ENCODE measurements at places on chromosomes 4 and X.

GRCh38 chrX:119398587-119398973 lies 556 bp upstream of the SLC25A43 start:
- no peak for DNase-seq

DNA sequence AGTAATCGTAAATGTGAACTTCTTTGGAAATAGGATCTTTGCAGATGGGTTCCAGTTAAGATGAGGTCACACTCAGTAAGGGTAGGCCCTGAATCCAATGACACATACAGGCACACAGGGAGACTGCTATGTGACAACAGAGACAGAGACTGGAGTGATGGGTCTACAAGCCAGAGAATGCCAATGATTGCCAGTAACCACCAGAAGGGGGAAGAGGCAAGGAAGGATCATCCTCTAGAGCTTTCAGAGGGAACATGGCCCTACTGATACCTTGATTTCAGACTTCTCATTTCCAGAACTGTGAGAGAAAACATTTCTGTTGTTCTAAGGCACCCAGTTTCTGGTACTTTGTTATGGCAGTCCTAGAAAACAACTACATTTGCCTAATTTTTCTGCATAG lies 73.1 kb upstream of the CCDC160 start:
- no peak for DNase-seq

DNA sequence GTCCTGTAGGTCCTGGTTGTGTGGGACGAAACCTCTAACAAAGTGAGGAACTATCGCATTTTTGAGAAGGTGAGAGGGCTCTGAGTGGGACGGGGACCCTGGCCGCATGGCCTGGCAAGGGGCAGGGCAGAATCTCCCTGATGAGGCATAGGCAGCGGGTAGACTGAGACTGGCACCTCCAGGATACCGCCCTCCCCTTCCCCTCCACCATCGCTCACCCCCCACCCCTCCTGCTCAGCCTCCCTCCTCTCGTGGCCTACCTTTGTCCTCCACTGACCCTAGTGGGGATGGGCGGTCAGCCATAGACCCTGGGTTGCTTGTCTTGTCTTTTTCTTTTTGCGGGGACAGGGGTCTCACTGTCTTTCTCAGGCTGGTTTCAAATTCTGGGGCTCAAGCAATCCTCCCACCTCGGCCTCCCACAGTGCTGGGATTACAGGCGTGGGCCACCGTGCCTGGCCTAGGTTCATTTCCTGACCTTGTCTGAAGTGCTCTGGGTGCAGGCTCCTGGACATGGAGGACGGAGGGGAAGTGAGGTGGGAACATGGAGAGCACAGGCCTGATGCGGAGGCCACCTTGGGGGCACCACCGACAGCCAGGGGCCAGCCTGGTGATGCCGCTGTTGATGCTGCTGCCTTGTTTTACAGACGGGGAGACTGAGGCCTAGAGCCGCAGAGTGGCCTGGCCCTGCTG lies 10.5 kb upstream of the ADD1 start:
- no peak for DNase-seq

- DNase-seq, result no peak
Measured at GRCh38 chr4:52925531-52925968, 63.4 kb downstream of the RASL11B start.

DNA sequence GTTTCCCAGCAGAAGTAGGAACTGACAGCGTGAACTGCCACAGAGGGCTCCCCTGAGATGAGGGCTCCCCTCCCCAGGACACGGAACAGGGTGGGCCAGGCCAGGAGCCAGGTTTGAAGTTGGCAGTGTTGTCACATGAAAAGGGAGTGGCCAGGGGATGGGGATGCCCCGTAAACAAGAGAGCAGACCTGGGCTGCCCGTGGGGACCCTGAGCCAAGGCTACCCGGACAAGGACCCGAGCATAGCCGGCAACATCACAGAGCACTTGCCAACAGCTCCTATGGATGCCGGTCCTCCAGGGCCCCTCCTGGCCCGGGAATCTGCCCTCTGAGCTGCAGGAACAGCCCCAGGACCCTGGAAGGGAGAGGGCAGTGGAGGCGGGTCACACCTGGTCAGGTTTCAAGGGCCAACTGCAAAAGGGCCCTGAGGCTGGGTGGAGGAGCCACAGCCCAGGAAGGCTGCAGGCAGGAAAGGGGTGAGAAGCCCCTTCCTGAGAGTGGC lies 102.1 kb downstream of the CPZ start:
- no peak for DNase-seq

- no peak for DNase-seq
Measured at GRCh38 chrX:136954930-136955329, 74.4 kb upstream of the RBMX start.

DNA sequence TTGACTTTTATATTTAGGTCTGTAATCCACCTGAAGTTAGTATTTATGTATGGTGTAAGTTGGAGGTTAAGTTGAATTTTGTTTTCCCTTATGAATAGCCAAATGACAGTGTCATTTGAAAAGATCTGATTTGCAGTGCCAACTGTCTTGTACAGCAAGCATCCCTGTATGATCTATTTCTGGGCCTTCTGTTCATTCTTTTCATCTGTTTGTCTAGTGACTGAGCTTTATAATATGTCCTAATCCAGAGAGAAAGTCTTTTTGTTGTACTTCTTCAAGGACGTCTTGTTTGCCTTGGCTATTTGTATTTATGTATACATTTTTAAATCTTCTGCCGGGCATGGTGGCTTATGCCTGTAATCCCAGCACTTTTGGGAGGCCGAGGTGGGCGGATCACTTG lies 39.6 kb downstream of the CDKL5 start:
- DNase-seq, result no peak

DNA sequence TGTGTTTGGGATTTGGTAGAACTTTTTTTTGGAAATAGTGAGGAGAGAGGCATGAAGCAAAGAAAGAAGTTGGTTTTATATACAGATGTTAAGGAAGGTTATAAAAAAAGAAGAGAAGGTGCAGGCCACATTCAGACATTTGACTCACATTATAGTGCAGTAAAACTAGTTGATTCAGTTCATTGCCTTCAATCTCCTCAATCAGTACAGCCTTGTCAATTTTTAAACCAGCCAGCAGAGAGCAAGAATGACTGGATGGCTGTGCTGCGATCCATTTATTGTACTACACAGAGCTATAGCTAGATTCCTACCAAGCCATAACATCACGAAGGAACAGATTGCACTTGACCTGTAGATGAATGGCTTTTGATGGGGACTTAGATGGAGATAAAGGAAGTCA lies 79.7 kb upstream of the LSM6 start:
- DNase-seq, result no peak

- DNase-seq, result no peak
Measured at GRCh38 chr4:56288663-56289062, 98.6 kb downstream of the AASDH start.

DNA sequence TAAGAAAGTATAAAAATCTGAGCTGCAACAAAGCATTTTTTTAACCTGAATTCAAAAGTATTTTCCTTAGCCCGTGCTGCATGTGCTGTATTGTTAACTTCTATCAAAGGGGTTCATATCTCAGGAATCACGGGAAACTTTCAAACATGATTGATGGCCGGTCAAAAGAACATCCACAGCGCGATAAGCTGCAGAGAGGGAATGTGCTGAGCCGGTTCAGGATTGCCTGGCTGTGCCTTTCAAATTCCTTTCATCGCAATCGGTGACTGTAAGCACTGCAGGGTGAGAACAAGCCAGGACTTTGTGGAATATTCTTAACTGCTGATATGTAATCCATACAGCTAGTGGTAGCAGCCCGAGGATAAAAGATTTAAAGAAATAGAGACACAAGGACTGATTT lies 210.9 kb upstream of the NOCT start:
- DNase-seq, result no peak

DNA sequence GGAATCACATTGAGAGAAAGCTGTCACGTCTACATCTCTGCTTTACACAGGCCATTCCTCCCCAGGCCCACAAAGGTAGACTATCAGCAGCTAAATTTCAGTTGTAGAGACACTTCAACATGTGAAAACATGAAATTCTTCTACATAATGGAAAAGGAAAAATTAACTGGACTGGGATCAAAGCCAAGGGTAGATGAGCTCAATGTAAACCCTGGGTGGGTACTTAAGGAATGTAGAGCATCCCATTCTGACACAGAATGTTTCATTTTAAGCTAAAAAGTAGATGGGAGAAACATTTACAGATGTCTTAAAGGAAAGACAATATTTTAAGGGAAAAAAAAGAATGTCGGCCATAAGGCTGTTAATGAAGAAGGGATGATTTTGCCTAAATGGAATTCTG lies 51.3 kb upstream of the NPNT start:
- DNase-seq, result no peak

GRCh38 chrX:37786624-37787422 lies 7.0 kb downstream of the CYBB start:
- DNase-seq, result peak; percentile 1

- no peak for DNase-seq
Measured at GRCh38 chrX:149060921-149061320, 444.2 kb downstream of the IDS start.

DNA sequence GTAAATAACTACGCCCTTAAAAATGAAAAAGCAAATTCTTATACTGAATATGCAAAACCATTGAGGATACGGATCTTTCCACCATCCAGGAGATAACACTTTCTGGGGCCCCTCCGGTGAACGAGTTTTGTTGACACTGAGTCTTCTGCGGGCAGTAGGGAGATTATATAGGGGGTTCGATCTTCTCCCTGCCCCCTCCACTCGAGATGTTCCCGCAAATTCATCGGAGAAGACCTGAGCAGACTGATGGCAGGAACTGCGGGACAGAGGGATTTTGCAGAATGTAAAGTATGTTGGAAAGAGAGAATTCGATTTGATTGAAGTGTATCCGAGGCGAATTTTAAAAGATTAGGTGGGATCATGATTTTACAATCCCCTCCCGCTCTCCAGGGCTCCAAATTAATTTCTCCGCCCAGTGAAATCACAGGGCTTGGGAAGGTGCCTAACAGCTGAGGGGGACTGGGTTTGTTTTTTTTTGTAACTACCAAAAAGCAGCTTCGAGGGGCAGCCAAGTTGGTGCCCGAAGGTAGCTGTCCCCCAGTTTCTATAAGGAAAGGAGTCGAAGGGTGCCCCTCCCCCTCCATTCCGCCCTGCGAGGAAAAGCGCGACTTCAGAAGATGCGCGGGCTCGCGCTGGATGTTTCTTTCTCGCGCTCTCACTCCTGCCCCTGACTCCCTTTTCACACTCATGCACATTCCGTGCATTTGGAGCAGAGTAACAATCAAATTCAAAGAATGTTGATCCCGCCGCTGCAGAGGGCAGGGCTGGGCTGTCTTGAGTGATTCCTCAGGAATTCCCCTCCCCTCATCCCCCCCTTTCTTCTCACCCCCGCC lies 1.2 kb downstream of the TMEM255A start:
- DNase-seq, result no peak

GRCh38 chr4:122602277-122603142 lies 18.4 kb downstream of the IL21 start:
- DNase-seq, result no peak

- DNase-seq, result no peak
Measured at GRCh38 chrX:68632491-68632890, 15.0 kb upstream of the STARD8 start.

GRCh38 chr4:185088899-185089298 lies 54.2 kb upstream of the SLC25A4 start:
- DNase-seq, result no peak

DNA sequence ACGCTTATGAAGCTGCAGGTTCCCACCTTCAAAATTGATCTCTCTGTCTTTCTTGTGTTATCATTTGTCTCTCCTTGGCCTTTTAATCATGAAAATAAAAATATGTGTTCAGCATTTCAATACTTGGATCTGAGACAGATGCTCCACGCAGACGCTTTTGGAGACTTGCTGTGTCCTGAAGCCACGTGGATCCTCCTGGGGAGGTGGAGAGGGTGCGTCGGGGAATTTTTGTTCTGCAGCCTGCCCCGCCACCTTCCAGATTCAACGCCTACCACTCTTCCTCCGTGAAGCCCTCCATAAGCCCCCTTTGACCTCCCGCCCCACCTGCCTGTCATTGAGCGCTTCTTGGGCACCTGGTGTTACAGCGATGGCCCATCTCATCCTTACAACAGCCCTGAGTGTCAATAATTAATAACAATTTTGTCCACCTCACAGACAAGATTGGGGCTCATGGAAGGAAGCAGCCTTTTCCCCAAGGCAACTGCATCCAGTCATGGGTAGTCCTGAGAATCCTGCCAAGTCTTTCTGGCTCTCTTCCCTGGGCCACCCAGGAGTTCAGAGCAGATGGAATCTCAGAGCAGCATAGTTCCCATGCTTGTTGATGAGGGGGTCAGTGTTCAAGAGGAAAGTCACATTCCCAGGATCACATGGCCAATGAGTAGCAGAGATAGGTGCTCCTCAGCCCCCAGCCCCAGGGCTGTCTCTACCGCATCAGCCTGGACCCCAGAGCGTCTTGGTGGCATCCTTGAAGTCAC lies 172.6 kb upstream of the PSAPL1 start:
- DNase-seq, result no peak

- DNase-seq, result no peak
Measured at GRCh38 chr4:155712846-155713245, 46.0 kb upstream of the GUCY1B1 start.

- DNase-seq, result no peak
Measured at GRCh38 chrX:139974471-139974870, 9.2 kb upstream of the CXorf66 start.
